ENCODE measurements at places on chromosomes 4 and X.

DNA sequence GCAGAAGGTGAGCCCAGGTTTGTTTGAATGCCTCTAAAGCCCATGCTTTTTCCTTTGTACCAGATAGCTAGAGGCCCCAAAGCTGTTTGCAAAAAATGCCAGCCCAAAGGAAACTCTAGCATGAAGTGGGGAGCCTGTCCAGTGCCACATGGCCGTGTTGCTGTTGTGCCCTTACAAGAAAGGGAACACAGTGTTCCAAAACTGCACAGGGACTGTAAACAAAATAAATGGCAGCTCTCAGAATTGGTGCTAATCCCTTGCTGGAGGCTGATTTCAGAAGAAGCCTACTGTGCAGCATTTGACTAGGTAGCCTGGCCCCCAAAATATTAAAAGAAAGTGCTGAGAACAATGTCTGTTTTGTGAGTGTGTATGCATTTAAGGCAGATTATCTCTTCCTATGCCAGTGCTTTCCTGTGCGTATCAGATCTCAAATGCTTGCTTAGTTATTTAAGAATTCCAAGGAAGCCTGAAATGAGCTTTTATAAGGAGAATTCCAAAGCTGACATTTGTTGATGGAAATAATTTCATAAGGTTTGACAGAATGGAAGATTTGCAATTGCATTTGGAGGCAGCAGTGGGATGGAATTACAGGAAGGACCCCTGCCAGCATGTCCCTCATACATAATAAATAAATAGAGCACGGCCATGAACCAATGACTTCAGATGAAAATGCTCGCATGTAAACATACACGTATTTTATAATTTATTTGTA, 115.7 kb downstream of the IRF2 start:
- no peak for DNase-seq

- no peak for DNase-seq
These were observed 38.8 kb downstream of the SLC34A2 start for GRCh38 chr4:25694466-25694865.

DNA sequence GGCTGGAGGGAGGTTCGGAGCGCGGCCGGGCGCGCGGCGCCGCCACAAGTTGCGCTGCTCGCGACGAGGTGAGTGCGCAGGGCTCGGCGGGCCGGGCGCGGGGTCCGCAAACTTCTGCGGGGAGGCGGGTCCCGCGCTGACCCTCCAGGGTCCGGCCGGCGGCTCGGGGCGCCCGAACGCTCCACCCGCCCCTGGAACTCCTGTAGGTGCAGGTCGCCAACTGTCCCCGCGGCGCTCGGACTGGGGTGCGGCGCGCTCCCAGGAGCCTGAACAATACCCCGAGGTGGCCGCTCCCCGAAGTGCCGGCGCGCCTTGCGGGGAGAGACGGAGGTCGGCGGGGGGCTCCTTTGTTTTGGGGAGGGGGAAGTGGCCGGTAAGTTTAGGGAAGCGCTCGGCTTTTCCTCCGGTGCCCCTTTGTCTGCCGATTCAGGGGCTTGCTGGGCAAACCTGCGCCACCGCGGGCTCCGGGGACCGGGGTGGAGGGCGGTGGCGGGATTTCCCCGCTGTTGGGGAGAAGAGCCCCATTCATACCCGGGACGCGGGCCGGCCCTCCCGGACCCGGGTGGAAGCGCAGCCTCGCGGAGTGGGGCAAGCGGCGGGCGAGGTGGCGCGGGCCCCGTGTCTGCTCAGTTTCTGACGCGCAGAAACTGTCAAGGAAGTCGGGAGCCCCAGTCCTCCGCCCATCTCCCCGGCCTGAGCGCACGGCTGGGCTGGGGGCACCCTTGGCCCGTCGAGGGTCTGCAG, 694 bp downstream of the TBL1X start:
- no peak for DNase-seq

- no peak for DNase-seq
These were observed 8.7 kb downstream of the GUCY2F start for GRCh38 chrX:109472939-109473735.

GRCh38 chr4:186472948-186473347, 82.4 kb downstream of the MTNR1A start:
- no peak for DNase-seq

- peak; percentile 2 for DNase-seq
These were observed 174.2 kb upstream of the JADE1 start for GRCh38 chr4:128635141-128635954.

DNA sequence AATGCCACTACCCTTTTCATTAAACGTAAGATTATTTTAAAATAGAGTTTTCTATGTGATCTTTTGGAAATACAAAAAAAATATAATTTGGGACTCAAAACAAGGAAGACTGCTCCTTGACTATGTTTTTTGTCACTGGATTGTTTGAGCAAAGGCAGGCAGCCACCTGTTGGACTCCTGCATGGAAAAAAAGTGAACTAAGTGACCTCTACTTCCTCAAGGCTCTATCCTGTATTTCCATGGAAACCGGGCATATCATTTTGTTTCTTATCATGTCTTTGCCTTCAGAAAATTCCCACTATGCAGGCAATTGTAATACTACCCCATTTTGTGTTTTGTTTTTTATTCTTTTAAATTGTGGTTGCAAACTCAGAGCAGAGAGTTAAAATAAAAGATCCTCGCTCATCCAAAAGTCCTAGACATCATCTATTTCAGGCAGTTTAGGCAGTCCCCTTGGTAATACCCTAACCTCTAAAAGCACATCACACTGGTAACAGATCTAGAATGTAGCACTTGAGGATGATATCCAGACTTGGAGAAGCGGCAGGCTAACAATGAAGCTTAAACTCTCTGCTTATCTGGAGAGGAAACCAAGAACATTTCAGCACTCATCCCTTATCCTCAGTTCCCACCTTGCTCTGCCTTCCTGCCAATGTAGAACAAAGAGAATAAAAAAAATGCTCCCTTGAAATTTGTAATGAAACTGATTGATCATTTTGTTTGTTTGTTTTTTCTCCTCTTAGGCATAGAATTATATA, 165.7 kb downstream of the BANK1 start:
- no peak for DNase-seq

DNA sequence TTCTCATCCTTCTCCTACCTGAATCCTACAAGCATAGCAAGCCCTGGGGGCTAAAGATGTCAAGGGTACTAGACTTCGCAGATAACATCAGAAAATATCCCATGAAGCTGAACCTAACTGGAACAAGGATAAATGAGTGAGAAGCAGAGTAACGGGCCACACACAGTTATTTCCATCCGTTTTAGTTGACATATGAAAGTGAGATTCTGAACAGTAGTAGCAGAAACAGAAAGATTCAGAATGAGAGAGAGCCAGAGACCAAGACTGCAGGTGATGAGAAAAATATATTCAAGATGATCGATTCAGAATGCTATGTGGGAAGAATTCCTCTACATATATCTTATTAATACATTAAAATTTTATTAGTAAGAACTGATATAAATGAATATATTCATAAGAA, 165.1 kb downstream of the TSPAN5 start:
- DNase-seq: no peak

DNA sequence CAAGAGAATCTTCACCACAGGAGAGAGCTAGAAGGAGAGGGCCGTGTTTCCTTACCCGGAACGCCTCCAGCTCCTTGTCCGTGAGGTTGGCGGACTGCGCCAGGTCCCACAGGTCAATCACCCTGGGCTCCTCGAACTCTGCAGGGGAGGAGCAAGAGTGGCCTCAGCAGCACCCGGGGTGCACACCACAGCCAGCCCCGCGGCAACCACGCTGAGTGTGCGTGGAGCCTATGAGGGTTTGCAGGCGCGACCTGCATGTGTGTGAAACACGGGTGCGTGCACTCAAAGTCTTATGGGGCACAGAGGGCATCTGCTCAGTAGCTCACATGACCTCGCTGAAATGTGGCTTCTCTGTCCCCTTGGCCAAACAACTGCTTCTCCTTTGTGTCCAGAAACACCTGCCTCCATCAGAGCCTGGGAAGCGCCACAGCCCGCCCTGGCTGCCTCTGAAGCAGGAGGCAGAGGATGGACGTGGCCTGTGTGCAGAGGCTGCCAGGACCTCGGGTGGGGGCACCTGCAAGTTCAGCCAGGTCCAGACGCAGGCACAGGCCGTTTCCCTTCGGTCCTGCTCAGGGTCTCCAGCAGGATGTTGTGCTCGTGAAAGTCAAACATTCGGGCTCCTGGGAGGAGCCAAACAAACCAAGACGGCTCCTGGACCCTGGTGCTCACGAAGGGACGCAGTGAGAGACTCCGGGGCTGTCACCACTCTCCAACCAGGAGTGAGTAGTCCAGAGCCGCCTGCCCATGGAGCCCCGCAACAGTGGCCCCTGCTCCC, 16.0 kb downstream of the LRPAP1 start:
- DNase-seq: no peak

GRCh38 chrX:13966793-13967125, 62.9 kb downstream of the GEMIN8 start:
- no peak for DNase-seq

GRCh38 chr4:174274436-174274835, 9.0 kb downstream of the FBXO8 start:
- DNase-seq: no peak

DNA sequence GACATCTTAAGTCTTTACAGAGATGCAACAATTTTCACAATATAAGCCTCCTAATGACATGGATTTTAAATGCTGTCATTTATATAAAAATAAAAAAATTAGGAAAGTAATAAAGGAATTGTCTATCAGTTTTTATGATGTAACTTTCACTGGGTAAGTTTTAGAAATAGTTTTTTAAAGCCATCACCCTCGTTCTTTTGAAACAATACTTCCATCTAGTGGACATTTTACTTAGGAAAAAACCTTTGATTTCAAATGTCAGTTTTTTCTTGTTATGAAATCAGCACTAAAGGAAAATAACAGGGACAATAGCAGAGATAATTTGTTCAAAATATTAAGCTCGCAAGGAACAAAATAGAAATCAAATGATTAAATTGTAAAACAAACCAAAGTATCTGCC, 24.3 kb upstream of the NDNF start:
- DNase-seq: no peak

- DNase-seq: peak; percentile 66
These were observed 460.1 kb upstream of the SLIT2 start for GRCh38 chr4:19791422-19792123.

- DNase-seq: no peak
These were observed 777 bp upstream of the CASK start for GRCh38 chrX:41923978-41924683.

- no peak for DNase-seq
These were observed 40.2 kb upstream of the TET2 start for GRCh38 chr4:105106426-105106825.

- no peak for DNase-seq
These were observed 88.3 kb upstream of the GRID2 start for GRCh38 chr4:92215476-92215875.

GRCh38 chr4:2805712-2806389, 13.0 kb downstream of the SH3BP2 start:
- no peak for DNase-seq

DNA sequence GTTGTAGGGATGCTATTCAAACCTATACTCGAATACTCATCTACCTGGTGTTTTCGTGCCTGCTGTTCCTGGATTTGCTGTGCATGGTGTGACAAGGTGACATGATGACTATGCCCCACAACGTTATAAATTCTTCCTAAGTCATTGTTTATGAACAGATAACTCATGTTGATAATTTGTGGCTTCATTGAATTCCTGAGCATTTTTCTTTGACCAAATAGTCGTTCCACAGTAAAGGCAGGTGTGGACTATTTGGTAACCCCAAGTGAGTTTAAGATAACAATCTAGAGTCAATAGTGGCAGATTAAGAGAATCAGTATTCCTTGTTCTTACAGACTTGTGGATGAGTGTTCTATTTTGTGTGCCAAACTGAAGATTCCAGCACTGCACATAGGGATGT, 59.9 kb downstream of the SNX25 start:
- no peak for DNase-seq

- no peak for DNase-seq
These were observed at the start of gene TMSB15A for GRCh38 chrX:102515975-102516941. Gene TMSB15A, minus strand, starts transcription at chrX:102516739.

DNA sequence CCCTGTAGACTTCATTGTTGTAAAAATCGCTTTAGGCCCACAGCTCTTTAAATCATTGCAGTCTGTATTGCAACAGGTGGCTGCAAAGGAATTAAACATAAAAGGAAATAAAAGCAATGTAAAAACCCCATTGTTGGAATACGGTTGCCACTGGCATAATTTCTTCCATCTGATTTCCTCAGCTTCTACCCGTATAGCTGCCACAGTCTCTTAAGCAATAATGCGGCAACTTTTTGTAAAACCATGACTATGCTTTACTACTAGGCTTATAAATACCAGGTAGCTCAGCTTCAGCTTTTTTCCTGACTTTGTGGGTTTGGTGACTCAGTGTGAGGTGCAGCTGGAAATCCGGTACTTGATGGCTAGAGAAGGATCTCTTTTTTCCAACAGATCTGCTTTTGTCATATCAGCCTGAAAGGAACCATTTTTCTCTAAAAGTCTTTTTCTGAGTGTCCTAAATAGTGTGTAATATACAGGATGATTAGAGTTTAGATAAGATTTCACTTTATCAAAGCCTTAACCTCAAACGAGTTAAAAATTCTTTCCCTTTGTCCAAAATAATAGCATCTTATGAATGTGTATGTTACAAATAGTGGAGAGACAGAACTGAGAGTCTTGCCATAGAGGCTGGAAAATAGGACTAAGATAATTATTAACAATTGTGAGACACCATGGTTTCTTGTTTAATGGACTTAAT, 268.0 kb downstream of the ADGRL3 start:
- DNase-seq: no peak

DNA sequence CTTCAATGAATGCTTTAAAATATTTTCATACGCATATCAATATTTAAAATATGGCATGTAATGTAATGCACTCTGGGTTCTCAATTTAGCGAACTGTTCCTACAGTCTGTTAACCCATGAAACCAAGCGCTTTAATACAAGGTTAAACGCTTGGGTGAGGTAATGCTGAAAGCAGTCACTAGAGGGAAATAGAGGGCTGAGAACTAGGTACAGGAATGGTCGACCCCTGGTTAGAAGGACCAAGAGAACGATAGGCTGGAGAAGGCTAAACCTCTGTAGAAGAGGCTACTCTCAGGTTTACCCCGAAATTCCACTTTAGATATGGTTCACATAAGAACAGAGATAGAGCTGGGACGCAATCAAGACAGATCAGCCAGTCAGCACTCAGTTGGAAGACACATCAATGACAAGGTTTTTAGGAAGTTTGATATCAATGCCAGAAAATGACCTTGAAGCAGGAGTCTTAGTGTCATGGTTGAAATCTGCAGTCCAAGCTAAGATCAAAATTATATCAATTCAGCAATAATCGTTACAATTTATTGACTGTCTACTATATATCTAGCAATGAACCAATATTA, 26.9 kb downstream of the ARSJ start:
- no peak for DNase-seq

DNA sequence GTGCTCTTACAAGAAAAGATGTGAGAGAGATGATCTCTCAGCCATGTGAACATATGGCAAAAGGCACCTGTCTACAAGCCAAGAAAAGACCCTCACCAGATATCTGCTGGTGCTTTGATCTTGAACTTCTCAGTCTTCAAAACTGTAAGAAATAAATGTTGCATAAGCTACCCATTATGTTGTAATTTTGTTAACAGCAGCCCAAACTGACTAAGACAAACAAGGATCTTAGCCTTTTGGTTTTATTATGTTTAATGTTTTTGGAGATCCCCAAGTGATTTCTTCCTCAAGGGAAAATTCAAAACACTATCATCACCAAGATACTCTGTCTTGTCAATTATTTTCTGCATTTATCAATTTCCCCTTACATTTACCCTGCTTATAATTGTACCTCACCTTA, 21.8 kb upstream of the CCNI start:
- DNase-seq: no peak

- peak; percentile 52 for DNase-seq
These were observed 17.8 kb upstream of the PAGE2B start for GRCh38 chrX:55056820-55057674.
